NCI-H1092 treated with DMSO at 0.1 percent for 48 hours (cell line): ENCODE measurements at places on chromosomes 2 and 18.

DNA sequence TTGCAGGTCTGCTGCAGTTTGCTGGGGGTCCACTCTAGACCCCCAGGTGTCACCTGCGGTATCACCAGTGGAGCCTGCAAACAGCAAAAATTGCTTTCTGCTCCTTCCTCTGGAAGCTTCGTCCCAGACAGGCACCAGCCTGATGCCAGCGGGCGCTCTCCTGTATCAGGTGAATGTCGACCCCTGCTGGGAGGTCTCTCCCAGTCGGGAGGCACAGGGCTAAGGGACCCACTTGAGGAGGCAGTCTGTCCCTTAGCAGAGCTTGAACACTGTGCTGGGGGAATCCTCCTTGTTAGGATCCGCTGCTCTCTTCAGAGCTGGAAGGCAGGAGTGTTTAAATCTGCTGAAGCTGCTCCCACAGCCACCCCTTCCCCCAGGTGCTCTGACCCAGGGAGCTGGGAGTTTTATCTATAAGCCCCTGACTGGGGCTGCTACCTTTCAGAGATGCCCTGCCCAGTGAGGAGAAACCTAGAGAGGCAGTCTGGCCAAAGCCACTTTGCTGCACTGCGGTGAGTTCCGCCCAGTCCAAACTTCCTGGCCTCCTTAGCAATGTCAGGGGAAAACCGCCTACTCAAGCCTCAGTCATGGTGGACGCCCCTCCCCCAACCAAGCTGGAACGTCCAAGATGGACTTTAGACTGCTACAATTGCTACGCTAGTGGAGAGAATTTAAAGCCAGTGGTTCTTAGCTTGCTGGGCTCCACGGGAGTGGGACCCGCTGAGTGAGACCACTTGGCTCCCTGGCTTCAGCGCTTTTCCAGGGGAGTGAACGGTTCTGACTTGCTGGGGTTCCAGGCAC is 652.5 kb downstream of the KCNJ3 start:
- DNase-seq = no peak

DNA sequence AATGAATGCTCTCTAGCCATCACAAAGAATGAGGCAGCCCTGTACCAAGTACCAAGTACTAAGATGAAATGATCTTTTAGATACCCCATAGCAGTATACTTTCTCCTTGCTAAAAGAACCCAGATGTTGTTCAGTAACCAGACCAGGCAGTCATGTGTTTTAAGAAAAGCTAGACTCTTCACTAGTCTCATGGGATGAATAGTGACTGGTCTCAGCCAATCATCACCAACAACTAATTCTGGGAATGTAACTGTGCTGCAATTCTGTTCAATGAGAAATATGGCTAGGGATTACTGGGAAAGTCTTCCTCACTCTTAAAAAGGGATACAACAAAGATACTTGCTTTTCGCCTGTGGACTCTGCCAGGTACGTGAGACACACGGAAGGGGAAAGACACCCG is 29.5 kb downstream of the MBOAT2 start:
- DNase-seq = no peak

- no peak for DNase-seq
Observed at GRCh38 chr2:186442885-186443284, 43.2 kb upstream of the ZC3H15 start.

DNA sequence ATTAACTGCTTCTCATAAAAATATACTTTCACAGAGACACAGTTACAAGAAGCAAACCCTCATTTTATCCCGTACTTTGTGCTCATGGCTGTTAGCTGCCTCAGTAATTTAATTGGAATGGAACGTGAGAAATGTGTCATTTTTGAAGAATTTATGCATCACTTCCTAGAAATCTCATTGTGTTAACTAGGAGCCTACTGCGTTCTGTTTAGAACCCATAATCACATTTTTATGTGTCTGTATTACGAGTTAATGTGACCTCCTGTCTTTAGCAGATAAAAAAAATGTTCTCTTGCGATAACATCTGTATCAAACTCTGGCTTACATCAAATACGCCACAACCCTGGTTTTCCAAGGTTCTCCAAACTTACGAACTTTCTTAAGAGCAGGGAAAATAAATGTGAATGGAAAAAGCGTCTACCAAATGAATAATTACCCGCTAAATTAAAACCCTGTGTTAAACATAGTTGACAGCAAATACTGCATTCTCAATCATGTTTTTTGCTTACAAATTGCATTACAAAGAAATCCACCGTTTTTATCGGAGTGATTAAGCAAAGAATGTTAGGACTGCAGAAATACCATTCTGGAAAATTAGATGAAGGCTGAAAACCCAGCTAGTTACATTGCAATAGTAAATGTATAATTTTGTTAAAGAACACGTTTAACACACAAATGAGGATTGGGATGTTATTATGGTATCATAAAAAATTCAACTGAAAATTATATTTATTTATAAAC is 12.1 kb upstream of the GBX2 start:
- DNase-seq = no peak

DNA sequence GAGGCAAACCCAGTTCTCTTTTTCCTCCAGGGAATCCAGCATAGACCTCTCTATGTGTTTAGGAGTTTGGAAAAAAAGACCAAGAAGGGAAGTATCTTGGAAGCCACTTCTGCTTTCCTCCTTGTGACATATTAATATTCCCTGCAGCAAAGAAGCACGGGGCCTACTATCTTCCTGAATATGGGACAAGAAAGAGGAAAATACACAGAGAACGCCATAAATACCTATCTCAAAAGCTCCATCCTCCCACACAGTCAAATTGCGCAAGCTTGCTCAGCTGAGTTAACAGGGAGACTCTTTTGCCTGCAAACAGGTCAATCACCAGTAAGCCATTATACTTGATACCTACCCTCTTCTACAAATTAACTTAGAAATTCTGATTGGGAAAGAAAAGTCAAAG is 16.7 kb upstream of the RAPH1 start:
- DNase-seq = no peak
